HEK293T (cell line): ENCODE measurements at places on chromosomes 4 and X.
A peak's percentile ranks its signal among the peaks of the same experiment; 100 is the strongest.

GRCh38 chr4:10983268-10983667, 298.7 kb upstream of the CLNK start:
- no peak for DNase-seq

DNA sequence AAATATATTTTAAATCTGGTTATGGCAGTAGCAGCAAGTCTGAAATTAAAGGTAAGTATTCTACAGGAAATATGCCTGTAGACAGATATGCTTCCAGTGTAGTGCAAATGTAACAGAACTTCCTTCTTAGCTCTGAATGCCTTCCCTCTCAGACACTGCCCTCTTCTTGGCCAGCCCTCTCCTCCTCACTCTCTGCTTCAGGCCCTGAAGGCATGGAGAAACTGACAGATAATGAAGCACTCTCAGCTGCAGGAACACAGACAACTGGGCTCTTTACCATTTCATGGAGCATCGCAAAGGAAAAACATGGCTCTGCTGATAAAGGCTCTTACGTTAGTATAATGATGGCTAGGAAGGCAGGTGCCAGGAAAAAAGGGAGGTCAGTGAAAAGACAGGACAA, 431.5 kb upstream of the RASGEF1B start:
- DNase-seq, result no peak

- no peak for DNase-seq
These were observed 801 bp upstream of the ZC4H2 start for GRCh38 chrX:64977051-64977450.

DNA sequence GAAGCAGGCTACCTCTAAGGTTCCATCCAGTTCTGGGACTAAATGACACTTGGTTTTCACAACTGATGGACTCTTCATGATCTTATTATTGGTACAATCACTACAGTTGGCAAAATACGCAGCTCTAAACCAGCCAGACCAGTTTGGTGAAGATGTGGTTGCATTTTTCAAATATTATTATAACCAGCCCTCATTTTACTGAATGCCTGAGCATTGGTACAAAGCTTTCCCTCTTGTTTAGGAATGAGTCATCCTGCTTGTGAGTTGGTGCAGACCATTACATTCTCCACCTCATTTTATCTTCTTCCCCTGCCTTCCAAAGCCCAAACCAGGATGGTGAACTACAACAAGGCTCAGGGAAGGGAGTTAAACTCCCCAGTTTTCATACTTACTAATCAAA, 223.1 kb downstream of the KDR start:
- no peak for DNase-seq

DNA sequence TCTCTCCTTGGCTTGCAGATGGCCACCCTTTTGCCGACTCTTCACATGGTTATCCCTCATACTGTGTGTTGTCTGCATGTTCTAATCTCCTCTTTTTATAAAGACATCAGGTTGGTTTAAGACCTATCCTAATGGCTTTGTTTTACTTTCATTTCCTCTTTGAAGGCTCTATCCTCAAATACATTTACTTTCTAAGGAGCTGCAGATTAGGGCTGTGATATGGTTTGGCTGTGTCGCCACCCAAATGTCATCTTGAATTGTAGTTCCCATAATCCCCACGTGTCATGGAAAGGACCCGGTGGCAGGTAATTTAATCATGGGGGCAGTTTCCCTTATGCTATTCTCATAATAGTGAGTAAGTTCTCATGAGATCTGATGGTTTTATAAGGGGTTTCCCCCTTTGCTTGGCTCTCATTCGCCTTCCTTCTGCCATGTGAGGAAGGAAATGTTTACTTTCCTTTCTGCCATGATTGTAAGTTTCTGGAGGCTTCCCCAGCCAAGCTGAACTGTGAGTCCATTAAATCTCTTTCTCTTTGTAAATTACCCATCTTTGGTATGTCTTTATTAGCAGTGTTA, 204.5 kb downstream of the RELL1 start:
- DNase-seq, result no peak

- no peak for DNase-seq
These were observed 48.1 kb upstream of the BCLAF3 start for GRCh38 chrX:20038966-20039365.

- peak; percentile 48 for DNase-seq
These were observed at the start of gene MGARP for GRCh38 chr4:139279760-139280620. Gene MGARP (minus strand): TSS chr4:139280225. CDS start chr4:139280158, 67 bp downstream.
